CD4-positive, alpha-beta T cell treated with Interleukin-10 for 1 hour (primary cell): ENCODE measurements at places on chromosomes 4 and X.

- DNase-seq = no peak
These were observed 4.5 kb downstream of the MMRN1 start for GRCh38 chr4:89899152-89899551.

DNA sequence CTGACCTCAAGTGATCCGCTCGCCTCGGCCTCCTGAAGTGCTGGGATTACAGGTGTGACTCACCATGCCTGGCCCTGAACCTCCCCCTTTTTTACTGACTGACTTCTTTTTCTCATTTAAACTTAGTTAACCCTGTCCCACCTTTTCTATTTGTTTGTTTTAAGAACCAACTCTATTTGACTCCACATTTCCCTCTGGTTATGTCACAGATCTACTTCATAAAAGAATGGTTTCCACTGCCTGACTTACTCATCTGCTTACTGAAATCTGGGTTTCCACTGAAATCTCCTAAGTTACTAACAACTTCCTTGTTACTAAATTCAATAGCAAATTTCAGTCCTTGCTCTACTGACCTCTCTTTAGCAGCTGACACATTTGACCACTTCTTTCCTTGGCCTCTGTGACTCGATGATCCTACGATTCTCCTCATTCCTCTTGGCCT, 28.0 kb upstream of the NSUN7 start:
- no peak for DNase-seq

DNA sequence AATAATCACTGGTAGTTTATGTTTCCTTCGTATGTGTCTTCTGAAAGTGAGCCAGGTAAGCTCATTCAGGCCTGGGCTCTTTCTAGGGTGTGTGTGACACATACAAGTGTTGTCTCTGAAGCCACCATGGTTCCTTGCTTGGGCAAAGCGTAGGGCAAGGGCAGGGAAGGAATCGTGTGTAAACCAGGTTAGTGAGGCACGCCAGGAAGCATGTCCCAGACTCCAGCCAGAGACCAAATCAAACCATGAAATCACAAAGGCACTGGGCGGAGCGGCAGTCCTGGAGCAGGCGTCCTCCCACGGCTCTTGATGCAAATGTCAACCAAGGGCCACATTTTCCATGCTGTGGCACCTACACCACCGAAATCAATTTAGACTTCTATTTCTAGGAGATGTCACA, 67.0 kb downstream of the NYX start:
- DNase-seq = no peak

DNA sequence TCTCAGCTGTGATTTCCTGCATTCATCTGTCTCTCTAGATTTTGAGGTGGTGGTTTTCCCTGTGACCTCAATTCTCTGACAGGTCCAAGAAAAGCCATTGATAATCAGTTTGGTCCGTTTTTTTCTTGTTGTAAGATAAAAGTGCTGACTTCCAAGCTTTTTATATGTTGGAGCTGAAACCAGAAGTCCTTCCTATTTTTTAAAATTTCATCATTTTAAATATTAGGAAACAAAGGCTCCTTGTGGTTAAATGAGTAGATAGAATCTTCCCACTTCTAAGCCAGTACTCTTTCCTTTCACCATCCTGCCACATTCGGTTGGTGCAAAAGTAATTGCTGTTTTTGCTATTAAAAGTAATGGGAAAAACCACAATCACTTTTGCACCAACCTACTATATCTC, 18.3 kb downstream of the RNF175 start:
- no peak for DNase-seq

DNA sequence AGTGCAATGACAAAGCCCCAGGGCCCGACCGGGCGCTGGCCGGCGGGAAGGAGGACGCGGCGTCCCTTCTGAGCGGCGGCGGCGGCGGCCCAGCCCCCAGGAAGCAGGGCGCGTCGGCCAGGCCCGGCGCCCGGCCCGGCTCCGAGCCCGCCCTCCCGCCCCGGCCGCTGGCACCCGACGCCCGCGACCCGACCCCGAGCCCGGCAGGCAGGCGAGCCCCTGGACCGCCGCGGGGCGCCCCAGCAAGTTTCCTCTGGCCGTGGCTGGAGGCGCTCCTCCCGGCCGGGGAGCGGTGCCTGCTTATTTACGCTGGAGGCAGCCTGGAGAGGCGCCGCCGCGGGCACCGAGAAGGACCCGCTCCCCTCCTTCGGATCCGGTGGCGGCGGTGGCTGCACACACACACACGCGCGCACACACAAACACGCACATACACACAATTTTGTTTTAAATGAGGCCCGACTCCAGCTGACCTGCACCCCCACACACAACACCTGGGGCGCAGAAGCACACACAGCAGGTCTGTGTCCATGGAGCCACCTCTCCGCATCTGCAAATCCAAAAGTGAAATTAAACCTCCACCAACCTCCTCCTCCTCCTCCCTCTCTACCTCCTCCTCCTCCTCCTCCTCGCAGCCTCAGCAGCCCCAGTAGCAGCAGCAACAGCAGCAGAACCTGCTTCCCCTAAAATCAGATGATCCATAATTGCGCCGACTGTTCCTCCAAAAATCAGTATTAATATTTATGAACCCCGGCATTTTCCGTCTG, 669 bp downstream of the IRF2 start:
- peak; percentile 69 for DNase-seq

DNA sequence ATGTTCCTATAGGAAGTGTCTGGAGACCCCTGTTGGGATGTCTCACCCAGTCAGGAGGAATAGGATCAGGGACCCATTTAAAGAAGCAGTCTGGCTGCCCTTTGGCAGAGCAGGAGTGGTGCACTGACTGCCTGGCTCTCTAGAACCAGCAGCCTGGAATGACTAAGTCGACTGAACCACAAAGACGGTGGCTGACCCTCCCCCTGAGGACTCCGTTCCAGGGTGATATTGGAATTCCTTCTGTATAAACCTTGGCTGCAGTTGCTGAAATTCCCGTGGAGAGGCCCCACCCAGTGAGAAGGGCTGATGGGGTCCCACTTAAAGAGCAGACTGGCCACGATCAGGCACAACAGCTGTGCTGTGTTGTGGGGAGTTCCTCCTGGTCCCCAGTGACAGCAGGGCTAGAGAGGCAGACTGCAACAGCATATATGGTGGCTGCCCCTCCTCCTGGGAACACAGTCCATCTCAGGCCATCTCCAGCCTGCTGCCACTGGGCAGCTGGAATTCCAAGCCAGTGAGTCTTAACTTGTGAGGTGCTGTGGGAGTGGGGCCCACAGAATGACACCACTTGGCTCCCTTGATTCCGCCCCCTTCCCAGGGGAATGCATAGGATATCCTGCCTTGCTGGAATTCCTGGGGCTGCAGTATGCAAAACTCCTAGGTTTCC, 41.8 kb upstream of the RLIM start:
- DNase-seq = no peak

GRCh38 chr4:17688011-17688441, 73.6 kb downstream of the MED28 start:
- no peak for DNase-seq

GRCh38 chr4:149595500-149595899, 220.1 kb downstream of the IQCM start:
- no peak for DNase-seq

DNA sequence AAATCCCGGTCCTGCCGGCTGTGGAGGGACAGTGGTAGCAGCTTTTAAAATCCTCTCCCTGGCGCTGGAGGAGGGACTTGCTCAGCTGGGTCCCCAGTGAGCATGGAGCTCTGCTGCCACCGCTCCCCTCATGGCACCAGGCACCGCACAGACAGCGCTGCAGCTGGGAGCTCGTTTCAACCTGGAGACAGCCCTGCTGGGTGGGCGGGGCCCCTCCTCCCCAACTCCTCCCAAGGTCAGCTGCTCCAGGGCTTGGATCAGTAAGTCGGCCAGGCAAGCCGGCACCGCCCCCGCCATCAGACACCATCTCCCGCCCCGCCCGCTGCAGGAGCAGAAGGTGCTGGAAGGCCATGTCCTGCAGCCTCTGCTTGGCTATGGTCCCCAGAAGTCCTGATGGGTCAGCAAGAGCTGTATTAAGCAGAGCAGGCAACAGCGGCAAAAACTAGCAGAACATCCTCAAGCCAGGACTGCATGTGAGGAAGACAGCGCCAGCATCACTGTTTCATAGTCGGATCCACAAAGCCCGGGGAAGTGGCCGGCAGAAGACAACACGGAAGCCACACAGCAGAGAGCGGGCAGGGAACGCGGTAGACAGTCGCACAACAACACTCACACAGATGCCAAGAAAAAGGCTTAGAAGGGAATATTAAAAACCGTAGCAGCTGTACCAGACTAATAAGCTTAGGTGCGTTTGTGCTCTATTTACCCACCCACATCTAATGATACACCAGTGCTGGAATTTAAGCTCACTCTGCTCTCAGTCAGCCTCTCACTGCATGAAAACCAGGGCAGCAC, 16.2 kb downstream of the ZFYVE28 start:
- DNase-seq = no peak

DNA sequence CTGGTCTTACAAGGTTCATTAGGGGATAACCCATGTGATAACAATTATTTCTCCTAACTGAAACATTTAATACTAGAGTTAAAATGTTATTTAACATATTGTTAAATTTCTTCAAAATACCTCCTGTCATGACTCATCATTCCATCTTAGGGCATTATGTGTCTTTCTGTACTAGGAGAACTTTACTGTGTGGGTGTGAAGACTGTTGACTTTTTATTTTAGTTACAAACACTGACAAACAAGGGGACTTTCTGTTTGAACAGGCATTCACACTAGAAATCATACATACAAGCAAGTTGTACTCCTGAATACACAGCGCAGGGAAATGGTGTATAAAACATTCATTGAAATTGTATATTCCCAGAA, 175.9 kb downstream of the FBXW7 start:
- DNase-seq = no peak

DNA sequence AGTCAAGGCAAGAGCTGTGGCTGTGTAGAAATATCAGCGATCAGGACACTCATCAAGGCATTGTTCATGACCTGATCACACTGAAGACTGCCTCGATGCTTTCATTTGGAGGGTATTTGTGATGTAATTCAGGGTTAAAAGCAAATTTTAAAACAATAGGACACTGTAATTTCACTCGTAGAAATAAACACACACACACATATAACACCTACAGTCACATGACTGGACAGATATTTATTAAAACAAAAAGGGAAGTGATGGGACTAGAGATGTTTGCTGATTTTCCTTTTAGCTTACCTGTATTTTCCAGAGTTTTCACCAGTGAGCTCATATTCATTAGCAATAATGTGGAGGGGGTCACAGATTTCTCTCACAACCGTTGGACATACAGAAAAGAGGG, 51.1 kb upstream of the KDR start:
- DNase-seq = no peak

DNA sequence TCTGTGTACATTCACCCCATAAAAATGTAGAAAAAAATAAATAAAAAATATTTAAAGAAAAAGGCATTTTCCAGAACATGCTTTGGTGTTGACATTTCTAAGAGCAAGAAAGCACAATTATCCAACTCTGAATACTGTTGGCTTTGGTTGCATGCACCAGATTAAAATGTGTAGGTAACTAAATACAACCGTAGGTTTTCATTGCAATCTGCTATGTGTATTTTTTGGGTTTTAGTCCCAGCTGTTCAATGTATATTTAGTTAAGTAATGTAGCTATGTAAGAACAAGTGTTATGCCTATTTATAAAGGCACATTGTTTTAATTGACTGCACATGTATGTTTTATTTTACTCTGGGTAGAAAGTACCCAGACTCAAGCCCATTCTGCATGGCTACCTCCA, 108.1 kb upstream of the PAQR3 start:
- no peak for DNase-seq

DNA sequence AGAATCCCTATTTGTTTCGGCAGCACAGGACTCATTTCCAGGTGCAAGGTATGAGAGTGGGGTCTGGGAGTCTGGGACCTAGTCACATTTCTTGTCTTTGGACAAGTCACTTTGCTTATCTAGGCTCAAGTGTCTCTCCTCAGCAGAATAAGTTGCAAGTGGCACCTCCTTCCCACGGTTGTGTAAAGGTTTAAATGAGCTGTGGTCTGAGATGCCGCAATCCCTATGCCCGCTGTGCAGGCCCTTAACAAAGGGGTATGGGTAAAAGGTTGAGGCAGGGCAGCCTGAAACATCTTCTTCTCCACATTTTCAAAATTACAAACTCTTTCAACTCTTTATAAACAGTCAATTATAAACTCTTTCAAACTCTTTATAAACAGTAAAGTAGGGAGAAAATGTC, 93.7 kb downstream of the RTL5 start:
- DNase-seq = no peak

GRCh38 chr4:89356086-89356485, 48.5 kb upstream of the GPRIN3 start:
- no peak for DNase-seq

DNA sequence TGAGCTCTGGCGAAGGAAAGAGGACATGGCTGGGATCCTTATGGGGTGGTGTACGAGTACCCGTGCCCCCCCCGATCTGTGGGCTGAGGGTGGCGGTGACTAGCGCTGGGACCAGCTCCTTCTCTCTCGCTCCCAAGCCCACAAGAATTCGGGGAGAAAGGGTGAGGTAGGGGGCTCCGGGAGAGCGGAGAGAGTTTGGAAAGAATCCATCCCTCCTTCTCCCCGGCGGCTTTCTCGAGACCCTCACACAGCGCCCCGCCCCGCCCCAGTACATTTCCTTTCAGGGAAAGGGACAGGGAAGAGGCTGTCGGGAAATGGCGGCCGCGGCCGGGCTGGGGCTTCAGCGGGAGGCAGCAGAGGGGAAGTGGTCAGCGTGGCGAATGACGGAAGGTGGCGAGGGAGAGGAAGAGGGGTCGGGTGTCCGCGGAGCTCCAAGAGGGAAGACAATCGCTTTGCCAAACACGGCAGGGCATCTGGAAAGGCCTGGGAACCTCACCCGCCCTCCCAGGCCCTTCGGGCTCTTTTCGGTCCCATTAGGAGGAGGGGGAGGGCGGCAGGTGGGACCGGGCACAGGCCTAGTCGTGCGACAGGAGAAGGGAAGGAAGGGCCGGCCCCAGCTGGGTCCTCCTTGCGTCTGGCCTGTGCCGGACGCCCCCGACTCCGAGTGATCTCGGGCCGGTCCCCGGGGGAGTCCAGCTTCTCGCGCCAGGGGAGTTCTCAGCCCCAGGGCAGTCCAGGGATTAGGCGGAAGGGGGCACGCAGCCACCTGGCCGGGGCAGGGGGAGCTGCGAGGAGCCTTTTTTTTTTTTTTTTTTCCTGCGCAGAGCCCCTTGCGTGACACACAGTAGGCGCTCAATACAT, 10.2 kb downstream of the HNRNPH2 start:
- peak; percentile 46 for DNase-seq

DNA sequence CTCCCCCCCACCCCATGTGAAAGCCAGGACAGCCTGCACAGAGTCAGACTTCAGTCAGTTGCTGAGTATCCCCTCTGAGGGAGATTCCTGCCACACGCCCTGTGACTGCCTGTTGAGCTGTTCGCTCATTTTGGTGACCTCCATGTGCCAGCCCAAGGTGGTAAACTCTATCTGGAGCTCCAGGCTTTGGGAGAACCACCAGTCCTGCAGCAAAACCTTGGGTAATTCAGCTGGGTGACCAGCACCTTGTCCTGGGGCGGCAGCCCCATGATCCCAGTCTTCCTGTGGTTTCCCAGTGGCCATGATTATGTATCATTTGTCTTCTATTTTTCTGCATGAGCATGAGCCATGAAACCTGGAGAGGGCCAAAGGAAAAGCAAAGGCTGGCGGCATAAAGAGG, 73.4 kb downstream of the NBDY start:
- DNase-seq = no peak

GRCh38 chrX:130393451-130394074, 8.1 kb upstream of the GPR119 start:
- no peak for DNase-seq
